ENCODE measurements at places on chromosomes 7 and 10.

DNA sequence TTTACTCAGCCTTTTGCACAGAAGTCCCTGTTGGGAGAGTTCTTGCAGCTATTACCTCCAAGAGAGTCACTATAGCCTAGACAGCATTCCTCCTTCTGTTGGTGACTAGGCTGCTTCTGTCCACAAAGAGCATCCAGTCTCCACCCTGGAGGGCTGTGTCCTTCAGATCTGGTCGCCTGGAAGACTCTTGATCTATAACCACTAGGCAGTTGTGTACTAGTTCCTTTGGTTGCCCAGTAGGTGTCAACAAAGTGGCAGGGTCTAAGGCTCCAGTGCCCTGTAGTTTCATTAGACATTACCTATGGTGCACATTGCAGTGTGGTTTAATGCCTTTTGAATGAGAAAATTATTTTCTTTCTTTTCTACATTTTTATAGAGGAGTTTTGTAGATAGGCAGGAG lies 11.3 kb upstream of the AKR1C2 start:
- no peak for DNase-seq

GRCh38 chr7:131827421-131827820 lies 271.0 kb upstream of the PODXL start:
- DNase-seq = no peak

- peak; percentile 77 for DNase-seq
Measured at GRCh38 chr10:93893646-93894515, at the start of gene SLC35G1. Gene SLC35G1 (plus strand): TSS chr10:93893978. CDS start chr10:93894034, 56 bp downstream.

GRCh38 chr10:89003344-89003743 lies 12.7 kb downstream of the FAS start:
- no peak for DNase-seq

GRCh38 chr7:35754741-35755140 lies 46.1 kb upstream of the SEPTIN7 start:
- no peak for DNase-seq

DNA sequence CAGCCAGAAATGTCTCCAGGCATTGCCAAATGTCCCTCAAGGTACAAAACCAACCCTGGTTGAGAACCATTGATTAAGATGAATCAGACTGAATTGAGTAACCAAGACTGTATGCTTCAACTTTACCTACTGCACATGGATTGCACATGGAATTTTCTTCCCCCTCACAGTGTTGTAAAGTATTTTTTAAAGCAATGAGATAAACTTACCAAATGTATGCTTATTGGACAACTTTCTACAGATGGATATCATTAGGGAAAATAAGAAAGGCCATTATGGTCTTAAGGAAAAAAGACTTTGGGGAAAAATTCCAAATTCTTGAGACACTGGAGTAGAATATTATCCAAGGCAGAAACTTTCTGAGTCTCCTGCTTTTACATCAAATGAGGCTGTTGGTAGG lies 20.9 kb upstream of the MTPN start:
- DNase-seq = no peak

DNA sequence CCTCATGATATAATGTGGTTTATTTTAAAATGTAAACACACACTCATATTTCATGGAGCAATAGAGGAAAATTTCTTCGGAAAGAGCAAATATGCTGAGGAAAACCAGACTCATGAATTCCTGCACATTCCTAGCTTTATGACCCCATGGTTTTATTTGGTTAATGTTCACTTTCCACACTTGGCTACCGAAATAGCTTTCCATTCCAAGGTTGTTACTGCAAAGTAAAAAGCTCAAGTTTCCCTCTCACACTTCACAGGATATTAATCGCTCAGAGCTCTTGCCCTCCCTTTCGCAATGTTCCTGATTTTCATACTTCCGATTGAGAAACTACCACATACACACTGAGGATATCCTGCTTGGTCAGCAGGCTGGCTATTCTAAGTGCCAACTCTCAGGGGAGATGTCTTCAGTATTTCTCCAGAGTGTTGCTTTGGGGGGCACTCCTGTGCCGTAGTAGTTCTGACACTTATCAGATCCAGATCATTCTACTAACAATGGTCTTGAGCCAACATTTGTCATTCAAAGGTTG lies 77.5 kb upstream of the STEAP1B start:
- DNase-seq = no peak

DNA sequence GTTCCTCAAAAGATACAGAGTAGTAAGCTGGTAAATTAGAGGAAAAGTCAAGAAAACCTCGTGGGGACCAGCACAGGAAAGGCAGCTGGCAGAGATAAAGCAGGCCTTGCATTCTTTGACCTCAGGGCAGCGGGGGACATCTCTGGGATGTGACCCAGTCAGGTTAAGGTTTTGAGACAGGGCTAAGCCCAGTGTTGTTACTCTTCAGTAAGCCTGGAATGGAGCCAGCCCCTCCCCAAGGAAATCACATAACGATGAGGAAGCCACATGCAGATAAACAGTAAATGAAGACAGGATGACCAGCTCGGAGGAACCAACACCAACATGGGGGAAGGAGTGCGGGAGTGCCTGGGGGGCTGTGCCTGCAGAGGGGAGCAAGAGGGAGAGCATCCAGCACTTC lies 99.6 kb downstream of the JAZF1 start:
- no peak for DNase-seq

- no peak for DNase-seq
Measured at GRCh38 chr7:155769701-155770100, 42.6 kb downstream of the SHH start.

GRCh38 chr7:136940917-136941316 lies 72.5 kb downstream of the CHRM2 start:
- no peak for DNase-seq

GRCh38 chr7:38284553-38284952 lies 11.1 kb upstream of the TARP start:
- no peak for DNase-seq

GRCh38 chr7:143849785-143850479 lies 52.0 kb downstream of the TCAF1 start:
- DNase-seq = no peak

- no peak for DNase-seq
Measured at GRCh38 chr7:151304856-151305255, 36.8 kb upstream of the NUB1 start.

DNA sequence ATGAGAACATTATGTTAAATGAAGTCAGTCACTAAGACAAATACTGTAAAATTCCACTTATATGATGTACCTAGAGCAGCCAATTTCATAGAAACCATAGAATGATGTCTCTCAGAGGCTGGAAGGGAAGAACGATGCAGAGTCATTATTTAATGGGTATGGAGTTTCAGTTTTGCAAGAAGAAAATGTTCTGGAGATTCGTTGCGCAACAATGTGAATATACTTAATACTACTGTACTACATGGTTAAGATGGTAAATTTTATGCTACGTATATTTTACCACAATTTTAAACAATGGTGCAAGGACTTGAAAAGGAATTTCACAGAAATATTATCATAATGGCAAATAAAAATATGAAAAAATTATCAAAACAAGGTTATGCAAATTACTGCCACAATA lies 972.6 kb downstream of the KCNMA1 start:
- no peak for DNase-seq

DNA sequence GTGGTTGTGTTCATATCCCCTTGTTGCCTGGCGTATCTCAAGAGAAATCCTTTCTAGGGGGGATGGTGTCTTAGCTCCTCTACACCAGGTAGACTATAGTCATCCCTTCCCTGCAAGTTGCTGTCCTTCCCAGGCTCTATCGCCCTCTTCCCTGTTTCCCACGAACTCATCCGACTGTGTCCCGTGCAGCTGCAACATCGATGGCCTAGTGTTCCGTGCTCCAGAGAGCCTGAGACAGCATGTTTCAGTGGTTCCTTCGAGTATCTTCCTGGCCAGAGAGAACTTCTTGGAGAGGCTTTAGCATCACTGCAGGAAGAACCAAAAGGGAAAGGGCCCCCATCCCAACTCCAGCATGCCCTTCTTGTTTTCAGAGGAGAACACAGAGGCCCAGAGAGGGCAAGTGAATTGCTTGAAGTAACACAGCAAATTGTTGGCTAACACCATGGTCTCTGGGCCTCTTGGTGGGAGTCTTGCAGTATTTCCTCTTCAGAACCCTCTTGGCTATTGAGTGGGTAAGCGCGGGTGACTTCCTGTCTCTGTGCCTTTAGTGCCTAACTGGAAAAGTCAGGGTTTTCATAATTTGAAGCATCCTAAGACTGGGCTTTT lies 162.9 kb downstream of the RGS10 start:
- no peak for DNase-seq

DNA sequence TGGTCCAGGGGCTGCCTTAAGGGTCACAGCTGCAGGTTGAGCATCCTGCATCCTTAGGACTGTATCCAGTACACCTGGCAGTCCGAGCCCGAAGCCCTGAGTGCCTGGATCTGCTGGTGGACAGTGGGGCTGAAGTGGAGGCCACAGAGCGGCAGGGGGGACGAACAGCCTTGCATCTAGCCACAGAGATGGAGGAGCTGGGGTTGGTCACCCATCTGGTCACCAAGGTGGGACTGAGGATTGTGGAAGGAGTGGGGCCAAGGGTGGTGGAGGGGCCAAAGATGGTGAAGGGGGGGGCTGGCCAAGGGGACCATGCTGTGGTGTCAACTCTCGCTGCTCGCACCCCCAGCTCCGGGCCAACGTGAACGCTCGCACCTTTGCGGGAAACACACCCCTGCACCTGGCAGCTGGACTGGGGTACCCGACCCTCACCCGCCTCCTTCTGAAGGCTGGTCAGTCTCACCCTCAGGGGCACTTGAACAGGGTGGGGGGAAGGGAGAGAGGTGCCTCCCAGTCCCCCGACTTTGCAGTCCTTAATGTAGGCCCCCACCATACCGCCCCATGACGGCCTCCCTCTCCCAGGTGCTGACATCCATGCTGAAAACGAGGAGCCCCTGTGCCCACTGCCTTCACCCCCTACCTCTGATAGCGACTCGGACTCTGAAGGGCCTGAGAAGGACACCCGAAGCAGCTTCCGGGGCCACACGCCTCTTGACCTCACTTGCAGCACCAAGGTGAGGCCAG lies 5.3 kb downstream of the NFKB2 start:
- peak; percentile 33 for DNase-seq

DNA sequence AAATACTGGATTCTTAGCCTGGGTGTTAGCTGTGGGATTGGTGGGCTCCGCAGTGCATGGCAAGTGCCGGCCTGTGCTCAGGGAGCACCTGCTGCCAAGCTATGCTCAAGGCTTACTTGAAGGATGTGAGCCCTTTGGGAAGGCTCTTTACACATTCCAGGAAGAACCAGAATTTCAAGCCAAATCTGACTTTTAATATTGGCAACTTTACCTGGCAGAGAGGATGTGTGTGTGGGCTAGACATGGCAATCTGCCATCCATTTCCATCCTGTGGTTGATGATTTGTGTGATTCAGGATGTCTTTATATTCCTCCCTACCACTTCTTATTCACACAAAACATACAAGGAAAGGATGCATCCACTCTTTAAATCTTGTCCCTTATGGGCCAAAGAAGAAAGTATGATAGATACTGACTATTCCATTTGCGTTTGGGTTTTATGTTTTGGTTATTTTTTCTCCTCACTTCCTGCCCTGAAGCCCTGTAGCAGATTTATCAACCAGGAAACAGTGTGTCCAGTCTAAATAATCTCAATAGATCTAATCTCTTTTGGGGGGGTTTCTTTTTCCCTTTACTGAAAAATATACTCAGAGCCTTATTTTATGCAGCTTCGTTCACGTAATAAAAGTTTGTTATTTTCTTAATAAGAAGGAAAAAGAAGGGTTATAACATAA lies 247.1 kb downstream of the COBL start:
- no peak for DNase-seq

GRCh38 chr7:34090816-34091215 lies 185.5 kb downstream of the BMPER start:
- DNase-seq = no peak

DNA sequence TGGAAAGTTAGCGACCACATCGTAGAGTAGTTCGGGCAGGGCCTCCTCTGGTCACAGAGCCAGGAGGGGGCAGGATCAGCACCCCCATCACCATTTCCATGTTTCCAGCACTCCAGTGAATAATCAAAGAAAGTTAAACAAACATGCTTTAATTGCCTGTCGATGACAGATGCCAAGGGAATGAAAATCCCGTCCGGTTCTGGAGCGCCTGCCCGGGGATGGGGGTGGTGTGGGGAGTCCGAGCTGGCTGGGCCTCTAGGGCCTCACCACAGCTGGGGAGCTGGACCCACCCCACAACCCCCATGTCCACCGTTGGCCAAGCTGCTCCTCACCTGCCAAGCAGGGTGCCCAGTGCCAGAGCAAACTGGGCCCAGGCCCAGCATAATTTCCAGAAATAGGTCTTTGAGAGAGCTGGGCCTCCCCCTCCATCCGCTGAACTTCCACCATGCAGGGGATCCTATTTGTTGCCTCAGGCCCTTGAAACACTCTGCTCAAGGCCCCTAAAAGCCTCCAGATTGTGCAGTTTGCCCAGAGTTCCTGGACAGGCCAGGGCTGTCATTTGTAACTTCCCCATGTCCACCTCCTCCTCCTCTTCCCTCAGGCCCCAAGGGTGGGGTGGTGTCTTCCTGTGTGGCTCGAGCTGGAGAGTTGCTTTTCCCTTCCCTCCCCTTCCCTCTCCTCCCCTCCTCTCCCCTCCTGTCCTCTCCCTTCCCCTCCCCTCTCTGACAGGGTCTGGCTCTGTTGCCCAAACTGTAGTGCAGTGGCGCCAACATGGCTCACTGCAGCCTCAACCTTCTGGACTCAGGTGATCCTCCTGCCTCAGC lies 101.0 kb downstream of the MYL10 start:
- DNase-seq = no peak

DNA sequence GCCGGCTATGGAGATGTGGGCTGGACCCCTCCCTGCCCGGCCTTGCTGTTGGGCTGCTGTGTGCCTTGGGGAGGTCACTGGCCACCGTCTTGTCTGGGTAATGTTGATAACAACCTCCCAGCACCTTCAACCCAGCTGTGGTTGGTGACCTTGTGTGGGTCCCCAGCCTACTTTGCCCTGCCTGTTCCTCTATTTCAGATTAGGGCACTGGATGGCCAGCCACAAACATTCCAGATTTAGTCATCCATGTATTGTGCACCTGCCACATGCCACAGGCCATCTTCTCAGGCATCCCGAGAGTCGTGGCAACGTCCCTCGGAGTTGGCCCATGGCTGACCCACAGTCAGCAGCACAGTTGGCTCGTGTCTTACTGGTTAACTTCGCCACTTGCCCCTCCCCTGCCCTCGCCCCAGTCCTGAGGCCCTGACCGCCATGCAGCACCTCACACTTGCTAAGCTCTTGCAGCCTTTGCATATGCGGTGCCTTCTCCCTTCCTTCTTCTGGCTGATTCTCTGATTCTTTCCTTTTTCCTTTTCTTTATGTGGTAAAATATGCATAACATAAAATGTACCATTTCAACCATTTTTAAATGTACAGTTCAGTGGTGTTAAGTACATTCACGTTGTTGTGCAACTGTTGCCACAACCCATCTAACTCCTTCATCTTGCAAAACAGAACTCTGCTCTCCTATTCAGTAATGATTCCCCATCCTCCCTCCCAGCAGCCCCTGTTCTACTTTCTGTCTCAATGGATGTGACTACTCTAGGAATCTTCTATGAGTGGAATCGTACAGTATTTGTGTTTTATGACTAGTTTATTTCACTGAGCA lies 60.6 kb downstream of the PRF1 start:
- no peak for DNase-seq

- DNase-seq = peak; percentile 35
Measured at GRCh38 chr7:73707045-73707631, 12.3 kb downstream of the STX1A start.

Data from activated T-cell treated with anti-CD3 and anti-CD28 coated beads, Interleukin-2, amount 50 U/mL, for 1 hour (primary cell).